Cortex of kidney (tissue), 1 donor: ENCODE measurements at places on chromosomes 7 and 10.

- no peak for DNase-seq
These were observed 96.1 kb downstream of the RNF133 start for GRCh38 chr7:122602800-122603199.

- DNase-seq: no peak
These were observed 22.3 kb upstream of the TMEM26 start for GRCh38 chr10:61475449-61475873.

DNA sequence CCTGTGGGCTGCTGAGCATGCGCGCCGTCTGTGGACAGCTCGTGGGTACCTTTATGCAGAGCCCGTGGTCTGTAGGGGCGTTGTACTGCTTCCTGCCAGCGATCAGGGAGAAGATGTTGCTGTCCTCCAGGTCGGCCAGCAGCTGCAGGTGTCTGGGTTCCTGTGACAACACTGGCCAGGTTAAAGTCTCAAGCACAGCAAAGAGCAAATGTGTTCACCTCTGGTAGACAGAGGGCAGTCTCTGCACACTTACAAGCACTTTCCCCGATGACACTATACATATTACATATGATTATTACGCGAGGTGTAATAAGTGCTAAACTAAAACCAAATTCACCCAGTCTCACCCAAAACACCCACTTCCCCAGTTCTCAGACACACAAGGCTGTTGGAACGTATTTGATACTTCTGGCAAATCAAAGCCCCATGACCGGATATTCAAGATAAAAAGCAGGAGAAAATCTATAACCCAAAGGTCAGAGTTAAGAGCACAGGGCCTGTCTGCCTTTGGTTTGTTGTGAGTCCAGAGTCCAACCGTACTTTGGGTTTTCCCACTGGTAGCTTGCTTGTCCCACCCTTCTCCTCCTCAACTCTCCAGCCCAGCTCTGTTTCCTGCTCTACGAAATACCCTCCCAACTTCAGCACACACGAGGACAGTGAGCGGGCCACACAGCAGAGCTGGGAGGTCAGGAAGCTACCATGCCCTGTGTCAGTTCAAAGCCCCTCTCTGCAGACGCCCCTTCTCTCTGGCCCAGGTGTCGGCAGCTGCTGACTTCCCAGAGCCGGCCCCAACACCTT lies 49.7 kb upstream of the DDC start:
- no peak for DNase-seq

GRCh38 chr10:72688208-72688651 lies 3.7 kb upstream of the MCU start:
- no peak for DNase-seq

DNA sequence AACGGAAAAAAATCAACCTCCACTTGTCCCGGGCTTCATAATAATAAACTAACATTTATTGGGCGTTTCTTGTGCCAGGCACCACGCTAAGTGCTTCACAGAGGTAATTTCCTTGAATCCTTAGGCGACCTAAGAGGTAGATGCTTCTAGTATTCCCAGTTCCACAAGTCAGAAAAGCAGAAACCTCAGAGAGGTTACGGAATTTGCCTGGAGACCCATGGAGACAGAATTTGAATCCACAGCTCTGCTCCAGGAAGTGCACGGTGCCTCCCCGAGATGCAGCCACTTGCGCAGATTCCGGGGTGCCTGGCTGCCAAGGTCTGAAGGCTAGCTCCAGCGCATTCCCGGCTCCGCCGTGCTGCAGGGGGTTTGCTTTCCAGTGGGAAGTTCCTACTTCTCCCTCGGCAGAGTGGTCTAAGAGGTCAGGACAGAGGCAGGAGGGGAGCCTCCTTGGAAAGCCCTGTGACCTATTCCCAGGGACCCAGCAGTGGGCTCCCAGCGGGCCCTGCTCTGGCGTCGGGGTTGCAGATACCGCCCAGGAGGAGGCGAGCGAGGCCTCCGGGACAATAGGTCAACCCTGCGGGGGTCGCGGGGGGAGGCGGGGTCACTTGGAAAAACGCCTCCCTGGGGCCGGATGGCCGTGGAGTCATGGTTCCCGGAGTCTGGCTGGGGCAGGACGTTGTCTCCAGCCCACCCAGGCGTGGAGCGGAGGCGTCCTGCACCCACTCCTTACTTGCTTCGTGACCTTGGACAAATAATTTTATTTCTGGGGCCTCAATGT lies 10.1 kb upstream of the NKX2-3 start:
- no peak for DNase-seq

- DNase-seq: no peak
These were observed 21.9 kb upstream of the ELN start for GRCh38 chr7:74006032-74006431.

DNA sequence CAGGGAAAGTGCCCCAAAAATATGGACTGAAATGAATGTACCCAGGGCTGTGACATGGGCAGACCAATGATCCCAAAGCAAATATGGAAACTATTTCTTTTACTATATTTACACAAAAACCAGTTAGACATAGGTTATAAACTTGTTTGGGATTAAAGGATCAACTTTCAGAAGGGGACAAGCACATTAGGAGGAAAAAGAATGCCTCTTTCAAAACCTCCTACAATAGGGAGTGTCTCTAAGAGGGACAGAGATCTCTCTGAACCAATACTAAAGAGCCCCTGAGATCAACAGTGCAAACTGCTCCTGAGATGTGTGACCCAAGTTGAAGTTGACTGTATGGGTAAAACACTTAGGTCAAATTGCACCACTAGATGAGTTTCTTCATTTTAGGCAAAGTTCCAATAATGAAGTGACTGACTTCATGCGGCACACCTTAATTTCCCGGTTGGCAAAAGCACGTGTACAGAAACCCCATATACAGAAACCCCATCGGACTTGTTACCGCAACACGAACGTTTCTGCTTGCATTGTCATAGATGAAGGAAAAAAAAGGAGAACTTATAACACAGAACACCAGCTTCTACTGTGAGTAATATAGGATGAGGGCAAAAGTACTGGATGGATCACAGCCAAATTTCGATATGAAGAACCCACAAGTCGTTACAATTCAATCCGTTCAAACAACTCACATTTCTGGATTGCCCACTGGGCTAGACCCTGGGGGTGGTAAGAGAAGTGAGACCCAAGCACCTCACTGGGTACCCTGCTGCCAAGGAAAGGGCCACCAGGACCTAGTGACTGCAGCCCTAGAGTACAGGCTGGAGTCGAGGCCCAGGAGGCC lies 4.3 kb downstream of the SVIL start:
- no peak for DNase-seq

DNA sequence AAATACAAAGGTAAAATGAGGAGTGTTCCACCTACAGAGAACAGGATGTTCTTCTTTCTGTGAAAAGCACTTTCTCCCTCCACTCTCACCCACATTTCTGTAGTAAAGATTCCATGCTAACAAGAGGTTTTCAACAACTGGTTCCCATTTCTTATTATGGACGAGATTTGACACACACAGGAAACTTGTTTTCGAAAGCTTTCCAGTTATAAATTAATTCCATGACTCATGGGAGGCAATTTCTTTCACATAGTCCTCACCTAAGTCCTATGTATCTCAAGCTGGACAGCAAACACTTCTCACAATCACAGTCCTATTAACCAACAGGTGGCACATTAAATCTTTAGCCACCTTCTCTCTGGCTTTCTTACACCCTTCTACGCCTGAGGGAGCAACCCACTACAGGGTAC lies 24.5 kb downstream of the RAPGEF5 start:
- no peak for DNase-seq

- no peak for DNase-seq
These were observed 34.2 kb upstream of the ANKRD2 start for GRCh38 chr10:97538411-97538810.

DNA sequence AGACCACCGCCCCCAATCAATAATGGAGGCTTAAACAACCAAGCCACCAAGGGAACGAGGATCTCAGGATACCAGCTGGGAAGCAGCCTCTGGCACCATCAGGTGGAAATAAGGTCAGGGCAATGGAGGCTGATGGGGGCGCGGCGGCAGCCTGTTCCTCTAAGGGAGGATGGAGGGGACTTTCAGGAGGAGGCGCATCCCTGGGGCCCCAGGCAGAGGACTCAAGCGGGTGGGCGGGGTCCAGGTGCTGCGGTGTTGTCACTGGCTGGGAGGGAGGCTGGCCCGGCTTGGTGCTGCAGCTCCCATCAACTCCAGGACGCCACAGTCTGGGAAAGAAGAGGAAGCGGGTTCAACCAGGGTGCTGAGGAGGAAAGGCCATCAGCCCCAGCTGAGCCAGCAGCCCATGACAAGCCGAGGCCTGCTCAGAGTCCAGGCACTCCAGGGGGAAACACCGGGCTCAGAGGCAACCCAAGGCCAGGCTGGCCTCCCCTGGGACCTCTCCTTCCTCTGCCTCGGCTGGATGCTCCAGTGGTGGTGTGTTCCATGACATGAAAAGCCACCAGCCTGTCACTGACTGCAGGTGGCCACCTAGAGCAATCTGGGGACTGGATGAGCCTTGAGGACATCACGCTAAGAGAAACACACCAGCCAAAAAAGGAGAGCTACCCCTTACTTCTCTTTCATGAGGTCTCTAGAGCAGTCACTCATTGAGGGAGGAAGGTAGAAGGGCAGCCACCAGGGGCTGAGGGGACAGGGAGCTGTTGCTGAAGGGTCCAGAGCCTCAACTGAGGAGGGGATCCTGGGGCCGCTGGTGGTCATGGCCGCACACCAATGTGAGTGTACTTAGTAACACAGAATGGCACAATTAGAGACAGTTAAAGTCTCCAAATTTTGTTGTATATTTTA lies 4.6 kb downstream of the GIGYF1 start:
- no peak for DNase-seq

DNA sequence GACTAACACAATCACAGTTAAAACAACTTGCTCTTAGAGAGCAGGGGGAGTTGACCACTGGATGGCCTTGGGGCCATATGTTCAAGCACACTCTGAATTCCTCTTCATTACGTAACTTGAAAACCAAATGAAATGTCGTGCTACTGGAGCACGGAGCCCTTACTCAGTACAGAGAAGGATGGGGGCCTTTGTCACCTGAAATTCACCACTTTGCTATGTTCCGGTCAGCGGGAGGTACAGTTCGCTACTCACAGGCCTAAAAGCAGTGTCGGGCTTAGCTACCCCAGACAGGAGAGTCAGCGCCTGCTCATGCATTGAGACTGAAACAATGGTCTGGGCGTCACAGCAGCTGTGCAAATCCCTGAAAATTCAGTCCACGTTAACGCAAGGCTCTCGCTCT lies 39.6 kb downstream of the GLI3 start:
- DNase-seq: no peak

DNA sequence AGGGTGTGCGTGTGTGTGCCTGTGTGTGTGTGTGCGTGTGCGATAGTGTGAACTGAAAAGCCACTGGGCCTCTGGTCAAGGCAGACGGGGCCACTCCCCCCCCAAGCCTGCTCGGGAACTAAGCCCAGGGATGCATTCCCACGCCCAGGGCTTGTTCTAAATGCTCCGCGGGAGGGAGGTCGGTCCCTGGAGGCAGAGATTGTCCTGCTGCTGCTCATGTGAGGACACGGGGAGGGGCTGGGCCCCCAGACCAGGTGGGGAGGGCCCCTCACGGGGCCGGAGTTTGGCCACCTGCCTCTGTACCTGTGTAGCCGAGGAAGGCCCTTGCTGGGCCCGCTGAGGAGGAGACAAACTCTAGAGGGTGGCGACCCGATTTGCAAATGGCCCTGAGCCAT lies 93.9 kb downstream of the PDGFA start:
- DNase-seq: no peak

GRCh38 chr7:118182593-118183427 lies 1.2 kb upstream of the LSM8 start:
- DNase-seq: no peak

DNA sequence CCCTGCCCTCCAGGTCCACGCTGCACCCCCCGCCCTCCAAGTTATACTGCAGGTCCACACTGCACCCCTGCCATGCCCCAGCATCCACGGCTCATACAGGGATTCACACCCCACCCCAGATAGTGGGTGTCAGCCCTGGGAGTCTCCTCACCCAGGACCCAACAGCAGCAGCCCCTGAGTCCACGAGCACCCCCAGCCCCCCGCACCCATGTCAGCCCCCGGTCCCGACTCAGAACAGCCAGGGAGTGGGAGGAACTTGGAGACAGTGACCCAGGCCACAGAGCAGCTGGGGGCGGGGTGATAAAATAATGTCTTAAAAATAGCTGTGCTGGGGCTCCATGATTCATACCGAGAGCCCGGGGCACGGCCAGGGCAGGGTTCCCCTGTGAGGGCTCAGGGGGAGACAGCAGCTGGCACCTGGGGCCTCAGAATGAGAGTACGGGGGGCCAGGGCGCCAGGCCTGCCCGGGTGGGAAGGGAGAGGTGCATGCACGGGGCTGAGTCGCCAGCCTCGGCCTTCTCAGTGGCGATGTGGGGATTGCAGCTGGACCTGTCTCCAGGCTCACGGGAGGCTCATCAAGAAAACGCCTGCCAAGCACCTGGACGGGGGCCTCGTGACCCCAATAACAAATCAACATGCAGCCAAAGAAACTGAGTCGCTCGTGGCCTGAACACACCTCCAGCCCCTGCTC lies 29.8 kb downstream of the ADAP1 start:
- DNase-seq: no peak

- DNase-seq: no peak
These were observed 72.8 kb downstream of the GNA12 start for GRCh38 chr7:2771274-2771731.

DNA sequence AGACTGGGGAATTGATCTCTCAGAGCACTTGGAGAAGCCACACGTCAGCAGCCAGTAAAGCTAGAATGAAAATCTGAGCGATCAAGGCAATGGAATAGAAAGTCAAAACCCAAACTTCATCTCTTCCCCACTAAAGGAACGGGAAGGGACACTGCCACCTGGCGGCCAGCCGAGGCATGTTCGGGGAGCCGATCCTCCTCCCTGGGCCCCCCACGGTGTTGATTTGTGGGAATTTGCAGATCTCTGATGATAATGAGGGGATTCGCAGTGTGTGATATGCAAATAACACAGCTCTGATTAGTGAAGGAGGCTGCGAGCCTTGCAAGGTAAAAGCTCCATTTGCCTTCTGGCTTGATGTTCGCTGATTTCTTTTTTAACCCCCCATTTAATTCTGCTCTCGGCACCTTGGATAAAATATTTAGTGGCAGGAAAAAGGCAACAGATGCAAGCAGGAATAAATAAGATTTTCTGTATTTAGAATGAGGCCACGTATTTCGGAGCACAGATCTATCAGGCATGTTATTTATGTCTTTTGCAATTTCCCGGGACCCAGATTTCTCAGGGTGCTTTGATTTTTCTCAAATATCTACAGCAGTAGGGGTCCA lies 258.6 kb downstream of the PAXIP1 start:
- DNase-seq: no peak

GRCh38 chr7:2162959-2163358 lies 69.8 kb downstream of the MAD1L1 start:
- DNase-seq: no peak

- no peak for DNase-seq
These were observed 104.7 kb upstream of the KLF14 start for GRCh38 chr7:130838738-130839137.
